ENCODE measurements at places on chromosomes 5 and 9.

GRCh38 chr5:122083535-122083934 is 5.5 kb upstream of the LOX start:
- DNase-seq: no peak

DNA sequence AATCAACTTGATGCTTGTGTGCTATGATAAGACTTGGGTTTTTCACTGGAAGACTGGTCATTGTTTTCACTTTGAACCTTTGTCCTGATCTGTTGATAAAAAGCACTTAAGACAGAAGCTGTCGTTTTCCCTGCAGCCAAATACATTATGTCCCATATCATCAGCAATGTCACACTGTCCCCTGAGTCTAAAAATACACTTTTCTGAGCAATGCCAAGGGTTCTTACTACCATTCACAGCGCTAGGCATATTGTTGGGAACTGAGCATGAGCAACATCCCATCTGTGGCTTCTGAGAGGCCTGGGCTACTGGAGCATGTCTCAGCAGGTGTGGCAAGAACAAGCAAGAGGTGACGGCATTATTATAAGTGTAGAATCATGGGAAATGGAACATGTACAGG is 81.8 kb downstream of the SEMA6A start:
- no peak for DNase-seq

GRCh38 chr5:38634568-38635369 is 78.3 kb upstream of the LIFR start:
- no peak for DNase-seq

- no peak for DNase-seq
Measured at GRCh38 chr5:135446206-135446605, 942 bp downstream of the DCANP1 start.

DNA sequence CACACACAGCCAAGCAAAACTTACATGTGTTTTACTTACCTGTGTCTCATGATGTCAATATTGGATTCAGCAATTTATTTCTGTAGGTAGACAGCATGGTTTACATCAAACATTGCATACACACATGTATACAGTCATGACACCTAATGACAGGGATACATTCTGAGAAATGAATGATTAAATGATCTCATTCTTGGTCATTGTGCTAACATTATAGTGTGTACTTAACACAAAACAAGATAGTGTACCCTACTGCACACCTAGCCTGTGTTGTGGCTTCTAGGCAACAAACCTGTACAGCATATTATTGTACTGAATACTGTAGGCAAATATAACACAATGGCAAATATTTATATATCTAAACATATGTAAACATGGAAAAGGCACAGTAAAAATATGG is 28.0 kb downstream of the ISOC1 start:
- DNase-seq: no peak

DNA sequence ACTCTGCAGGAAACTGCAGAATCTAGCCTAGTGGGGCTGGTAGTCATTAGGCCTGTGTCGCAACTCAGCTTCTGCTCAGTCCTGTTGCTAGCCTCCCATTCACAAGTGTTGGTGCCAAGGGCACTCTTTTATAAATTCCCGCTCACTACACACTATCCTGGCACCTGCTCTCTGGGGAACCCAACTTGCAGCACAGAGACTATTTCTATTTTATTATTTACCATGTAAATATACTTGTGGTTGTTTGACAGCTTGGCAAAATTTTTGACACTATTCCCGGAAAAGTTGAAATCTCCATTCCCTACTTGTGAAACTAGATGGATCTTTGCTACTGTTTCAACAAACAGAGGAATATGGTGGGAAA is 20.4 kb upstream of the SMC2 start:
- DNase-seq: no peak

DNA sequence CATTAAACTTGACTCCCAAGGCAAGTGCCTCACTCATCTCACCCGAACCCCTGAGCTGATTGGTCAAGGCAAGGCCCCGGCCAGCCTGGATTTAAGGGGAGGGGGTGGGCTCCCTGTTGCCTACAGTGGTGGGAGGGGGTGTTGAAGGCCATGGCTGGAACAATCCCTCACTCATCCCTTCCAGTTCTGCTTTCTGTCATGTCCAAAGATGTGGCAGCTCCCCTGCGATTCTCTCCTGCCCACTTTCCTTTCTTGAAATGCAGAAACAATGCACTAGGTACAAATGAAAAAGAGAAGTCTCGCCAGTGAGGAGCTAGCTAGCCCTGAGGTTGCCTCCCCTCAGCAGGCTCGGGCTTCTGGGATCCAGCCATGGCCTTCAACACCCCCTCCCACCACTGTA is 240.9 kb downstream of the SYK start:
- DNase-seq: no peak
